Cardiac muscle cell (in vitro differentiated cells and primary cell): ENCODE measurements at places on chromosomes 4 and X. TPM values are rescaled to one million over a fixed set of nuclear protein-coding genes. Genes with fewer than 3 reads are reported as not detected.

DNA sequence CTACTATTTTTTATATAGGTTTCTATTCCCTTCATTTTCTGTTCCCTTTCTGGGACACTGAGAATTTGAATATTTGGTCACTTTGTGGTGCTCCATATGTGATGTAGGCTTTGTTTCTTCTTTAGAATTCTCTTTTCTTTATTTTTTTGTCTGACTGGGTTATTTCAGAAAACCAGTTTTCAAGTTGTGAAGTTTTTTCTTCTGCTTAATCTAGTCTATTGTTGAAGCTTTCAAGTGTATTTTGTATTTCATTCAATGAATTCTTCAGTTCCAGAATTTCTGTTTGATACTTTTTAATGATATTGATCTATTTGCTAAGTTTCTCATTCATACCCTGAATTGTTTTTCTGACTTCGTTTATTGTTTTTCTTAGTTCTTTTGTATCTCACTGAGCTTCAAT, 96.2 kb upstream of the HAND2 start:
- no peak overlapping the region for H3K4me3 ChIP-seq
- DNase-seq: no peak
- no peak overlapping the region for H3K27ac ChIP-seq

DNA sequence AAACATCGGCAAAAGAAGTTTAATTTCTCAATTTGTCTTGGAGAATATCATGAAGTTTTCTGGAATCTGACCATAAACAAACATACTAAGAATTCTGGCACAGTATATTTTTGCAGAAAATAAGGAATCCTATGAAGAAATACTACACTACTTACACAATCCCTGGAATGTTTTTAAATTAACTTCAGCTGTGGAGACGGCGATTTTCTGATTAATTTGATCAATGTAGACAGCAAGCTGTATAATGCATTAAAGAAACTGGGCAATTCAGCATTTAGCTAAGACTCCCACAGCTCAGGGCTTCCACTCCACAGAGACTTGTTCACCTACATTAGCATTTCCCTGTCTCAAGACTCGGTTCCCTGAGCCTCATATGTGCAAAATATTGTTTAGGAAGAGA, 12.2 kb downstream of the EGFL6 start:
- DNase-seq: no peak
- H3K4me3 ChIP-seq: no peak overlapping the region
- H3K27ac ChIP-seq: no peak overlapping the region
- H3K27me3 ChIP-seq: no peaks in the 10 kb centered on the region
- H3K4me1 ChIP-seq: no peaks in the 10 kb centered on the region

DNA sequence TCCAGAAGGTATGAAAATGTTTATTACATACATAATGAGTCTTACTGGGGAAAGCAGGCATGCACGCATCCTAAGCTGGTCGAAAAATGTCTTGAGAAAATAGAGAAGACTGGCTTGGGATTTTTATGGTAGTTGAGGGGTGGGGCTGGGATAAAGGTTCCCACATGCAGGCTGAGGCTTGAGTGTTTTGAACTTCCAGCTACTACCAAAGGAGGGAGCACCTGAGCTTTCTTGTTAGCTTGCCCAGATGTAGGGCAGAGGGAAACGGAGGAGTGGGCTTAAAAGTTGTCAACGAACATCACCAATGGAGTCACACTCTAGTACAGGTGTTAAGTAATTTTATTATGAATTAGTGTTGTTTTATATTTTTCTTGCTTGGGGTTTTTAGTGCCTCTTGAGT, 39.6 kb upstream of the SRPX start:
- no peaks in the 10 kb centered on the region for H3K27me3 ChIP-seq
- H3K4me1 ChIP-seq: no peaks in the 10 kb centered on the region
- H3K36me3 ChIP-seq: no peaks in the 10 kb centered on the region
- no peak for DNase-seq
- H3K27ac ChIP-seq: no peak overlapping the region
- H3K4me3 ChIP-seq: no peak overlapping the region

GRCh38 chr4:3226467-3226866, 22.5 kb upstream of the MSANTD1 start:
- H3K4me3 ChIP-seq: no peak overlapping the region
- H3K36me3 ChIP-seq: peaks cover 32% of the 10 kb centered on the region
- H3K27ac ChIP-seq: peak overlapping the region; percentile 48
- DNase-seq: no peak

Gene SHROOM2
- 32.9 and 36.0 TPM in 2 replicates for total RNA-seq

- H3K4me1 ChIP-seq: peaks cover 14% of the 10 kb centered on the region
- H3K27ac ChIP-seq: no peak overlapping the region
- H3K36me3 ChIP-seq: no peaks in the 10 kb centered on the region
- no peak for DNase-seq
- no peak overlapping the region for H3K4me3 ChIP-seq
- H3K27me3 ChIP-seq: no peaks in the 10 kb centered on the region
These were observed 169.1 kb upstream of the PCDH18 start for GRCh38 chr4:137701401-137701800.
